ENCODE measurements at places on chromosomes 3 and 15.

DNA sequence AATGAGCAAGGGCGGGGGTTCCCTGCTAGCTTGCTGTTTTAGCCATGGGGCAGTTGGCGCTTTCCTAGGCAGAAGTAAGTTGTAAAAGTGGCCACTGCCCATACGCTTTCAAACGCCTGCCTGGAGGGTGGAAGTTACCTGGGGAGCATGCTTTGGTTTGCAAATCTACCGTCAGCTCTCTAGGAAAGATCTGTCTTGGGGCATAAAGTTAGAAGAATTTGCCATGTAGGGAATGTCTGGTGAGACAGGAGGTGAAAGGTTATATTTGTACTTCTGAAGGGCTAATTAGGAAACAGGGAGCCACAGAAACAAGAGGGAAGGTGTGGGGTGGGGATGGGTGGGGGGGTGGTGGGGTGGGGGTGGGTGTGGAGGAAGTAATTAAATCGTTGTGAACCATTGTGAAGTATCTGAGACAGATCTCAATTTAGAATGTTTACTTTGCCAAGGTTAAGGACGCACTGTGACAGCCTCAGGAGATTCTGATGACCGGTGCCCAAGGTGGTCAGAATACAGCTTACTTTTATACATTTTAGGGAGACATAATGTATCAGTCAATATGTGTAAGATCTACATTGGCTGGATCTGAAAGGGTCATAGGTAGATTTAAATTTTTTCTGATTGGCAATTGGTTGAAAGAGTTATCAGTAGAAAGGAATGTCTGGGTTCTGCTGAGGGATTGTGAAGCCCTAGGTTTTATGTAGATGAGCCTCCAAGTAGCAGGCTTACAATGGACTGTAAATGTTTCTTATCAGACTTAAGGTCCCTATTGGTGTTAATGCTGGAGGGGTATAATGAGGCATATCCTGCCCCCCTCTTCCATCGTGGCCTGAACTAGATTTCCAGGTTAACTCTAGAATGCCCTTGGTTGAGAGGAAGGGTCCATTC is 62.0 kb upstream of the GCNT3 start:
- DNase-seq = no peak

DNA sequence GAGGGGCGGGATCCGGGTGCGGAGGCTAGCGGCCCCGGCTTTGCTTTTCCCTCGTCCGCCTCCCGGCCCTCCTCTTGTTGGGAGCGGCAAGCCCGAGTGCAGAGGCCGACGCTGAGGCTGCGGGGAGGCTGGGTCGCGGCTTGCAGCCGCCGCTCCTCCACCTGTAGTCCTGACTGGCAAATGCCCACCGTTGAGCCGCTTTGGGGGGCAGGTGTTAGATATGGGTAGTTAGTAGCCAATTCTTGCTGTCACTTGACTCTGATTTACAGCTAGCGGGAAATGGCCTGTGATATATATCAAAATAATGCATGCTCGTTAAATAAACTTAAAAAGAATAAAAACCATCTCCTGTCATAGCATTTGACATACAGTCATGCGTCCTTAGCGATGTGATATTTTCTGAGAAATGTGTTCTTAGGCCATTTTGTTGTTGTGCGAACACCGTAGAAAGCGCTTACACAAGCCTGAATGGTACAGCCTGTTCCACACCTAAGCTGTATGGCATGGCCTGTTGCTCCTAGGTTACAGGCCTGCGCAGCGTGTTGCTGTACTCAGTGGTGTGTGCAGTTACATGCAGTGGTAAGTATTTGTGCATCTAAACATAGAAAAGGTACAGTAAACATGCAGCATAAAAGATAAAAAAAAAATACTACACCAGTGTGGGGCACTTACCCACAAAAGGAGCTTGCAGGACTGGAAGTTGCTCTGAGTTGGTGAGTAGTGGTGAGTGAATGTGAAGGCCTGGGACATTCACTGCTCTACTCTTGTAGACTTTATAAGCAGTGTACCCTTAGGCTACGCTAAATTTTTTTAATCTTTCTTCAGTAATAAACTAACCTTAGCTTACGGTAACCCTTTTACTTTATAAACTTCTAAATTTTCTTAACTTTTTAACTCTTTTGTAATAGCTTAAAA is 873 bp downstream of the CAPN7 start:
- no peak for DNase-seq

- DNase-seq = peak; percentile 62
Observed at GRCh38 chr3:111610189-111610588, 15.0 kb upstream of the ZBED2 start.

- DNase-seq = no peak
Observed at GRCh38 chr3:46900007-46900292, 22.4 kb downstream of the PTH1R start.

DNA sequence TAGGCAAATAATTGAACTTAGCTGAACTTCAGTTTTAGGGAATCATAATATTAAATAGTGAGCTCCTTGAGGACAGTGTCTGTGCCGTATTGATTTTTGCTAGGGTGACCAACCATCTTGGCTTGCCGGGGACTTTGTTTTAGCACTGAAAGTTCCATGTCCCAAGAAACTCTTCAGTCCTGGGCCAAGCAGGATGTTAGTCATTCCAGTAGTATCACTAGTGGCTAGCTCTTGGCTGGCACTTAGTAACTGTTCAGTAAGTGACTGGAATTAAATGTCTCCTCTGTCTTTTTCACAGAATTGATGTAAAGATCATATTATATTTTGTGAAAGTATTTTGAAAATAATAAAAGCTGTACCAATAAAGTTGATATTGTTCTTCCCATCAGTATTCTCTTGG is 42.3 kb downstream of the RSRC1 start:
- DNase-seq = no peak

DNA sequence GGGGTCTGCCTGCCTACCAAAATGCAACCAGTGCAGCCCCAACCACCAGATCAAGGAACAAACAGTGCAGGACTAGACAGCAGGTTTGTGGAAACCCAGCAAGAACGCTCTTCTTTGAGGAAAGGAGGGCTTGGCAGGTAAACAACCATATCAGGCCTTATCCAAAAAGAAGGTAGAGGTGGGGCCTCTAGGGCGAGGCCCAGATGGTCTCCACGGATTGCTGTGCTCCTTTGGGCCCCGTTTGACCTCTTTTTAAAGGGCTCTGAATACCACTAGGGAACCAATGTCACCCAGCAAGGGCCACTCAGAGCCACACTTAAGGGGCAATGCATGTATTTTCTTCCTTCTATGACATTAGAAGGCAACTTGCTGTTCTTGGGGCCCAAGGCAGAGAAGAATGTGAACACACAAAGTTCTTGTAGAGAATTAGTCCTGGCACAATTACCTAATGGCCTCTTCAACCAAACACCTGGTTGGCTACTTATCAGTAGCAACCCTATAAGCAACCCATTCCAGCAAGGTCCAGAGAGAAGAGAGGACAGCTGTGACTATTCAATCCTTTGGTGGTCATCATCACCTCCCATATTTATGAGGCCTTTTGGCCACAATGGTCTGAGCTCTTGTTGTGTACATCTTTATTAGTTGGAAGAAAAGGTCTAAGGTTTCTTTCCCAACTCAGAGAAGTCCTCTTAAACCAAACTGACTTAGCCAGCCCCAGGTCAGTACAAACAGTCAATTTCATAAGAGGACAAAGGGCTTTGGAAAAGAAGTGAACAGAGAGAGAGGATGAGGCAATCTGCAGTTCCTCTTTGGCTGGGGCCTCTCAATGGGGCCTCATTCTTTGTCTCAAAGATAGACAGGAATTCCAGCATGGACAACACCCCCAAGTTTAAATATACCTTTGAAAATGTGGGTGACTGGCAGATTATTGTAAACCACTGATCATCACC is 36.0 kb downstream of the FOXP1 start:
- no peak for DNase-seq

- no peak for DNase-seq
Observed at GRCh38 chr15:39919748-39920509, at the start of gene GPR176. Gene GPR176, minus strand, starts transcription at chr15:39920266. Its CDS starts 240 bp downstream, at chr15:39920026.

- DNase-seq = no peak
Observed at GRCh38 chr3:42638339-42638842, 15.1 kb upstream of the ZBTB47 start.

- no peak for DNase-seq
Observed at GRCh38 chr3:14139771-14140170, 14.9 kb downstream of the TMEM43 start.

DNA sequence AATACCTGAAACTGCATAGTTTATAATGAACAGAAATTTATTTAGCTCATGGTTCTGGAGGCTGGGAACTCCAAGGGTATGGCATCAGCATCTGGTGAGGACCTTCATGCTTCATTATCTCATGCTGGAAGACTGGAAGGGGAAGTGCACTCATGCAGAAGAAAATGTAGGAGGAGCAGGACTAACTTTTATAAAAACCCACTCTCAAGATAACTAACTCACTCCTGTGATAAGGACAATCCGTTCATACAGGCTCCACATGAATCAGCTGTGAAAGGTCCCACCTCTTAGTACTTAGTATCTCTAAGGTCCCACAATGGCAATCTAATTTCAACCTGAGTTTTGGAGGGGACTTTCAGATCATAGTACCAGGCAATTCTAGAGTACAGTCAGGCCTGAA is 33.6 kb upstream of the APH1B start:
- no peak for DNase-seq

GRCh38 chr3:157113832-157114505 is 46.0 kb downstream of the CCNL1 start:
- DNase-seq = no peak

DNA sequence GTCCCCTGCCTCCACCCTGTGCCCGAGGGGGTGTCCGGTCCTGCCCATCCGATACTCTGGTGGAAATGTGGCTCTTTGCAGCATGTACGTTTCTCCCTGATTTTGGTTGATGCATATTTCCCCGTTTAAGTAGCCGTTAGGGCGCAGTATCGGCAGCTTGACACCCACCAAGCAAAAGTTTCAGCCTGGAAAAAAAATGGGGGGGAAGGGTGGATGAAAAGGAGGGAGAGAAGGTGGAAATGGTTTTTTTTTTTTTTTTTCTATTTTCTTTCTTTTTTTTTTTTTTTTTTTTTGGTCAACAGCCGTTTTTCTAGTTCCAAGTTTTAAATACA is 1.3 kb downstream of the RAP2B start:
- no peak for DNase-seq

GRCh38 chr3:73214846-73215245 is 153.4 kb downstream of the EBLN2 start:
- no peak for DNase-seq

DNA sequence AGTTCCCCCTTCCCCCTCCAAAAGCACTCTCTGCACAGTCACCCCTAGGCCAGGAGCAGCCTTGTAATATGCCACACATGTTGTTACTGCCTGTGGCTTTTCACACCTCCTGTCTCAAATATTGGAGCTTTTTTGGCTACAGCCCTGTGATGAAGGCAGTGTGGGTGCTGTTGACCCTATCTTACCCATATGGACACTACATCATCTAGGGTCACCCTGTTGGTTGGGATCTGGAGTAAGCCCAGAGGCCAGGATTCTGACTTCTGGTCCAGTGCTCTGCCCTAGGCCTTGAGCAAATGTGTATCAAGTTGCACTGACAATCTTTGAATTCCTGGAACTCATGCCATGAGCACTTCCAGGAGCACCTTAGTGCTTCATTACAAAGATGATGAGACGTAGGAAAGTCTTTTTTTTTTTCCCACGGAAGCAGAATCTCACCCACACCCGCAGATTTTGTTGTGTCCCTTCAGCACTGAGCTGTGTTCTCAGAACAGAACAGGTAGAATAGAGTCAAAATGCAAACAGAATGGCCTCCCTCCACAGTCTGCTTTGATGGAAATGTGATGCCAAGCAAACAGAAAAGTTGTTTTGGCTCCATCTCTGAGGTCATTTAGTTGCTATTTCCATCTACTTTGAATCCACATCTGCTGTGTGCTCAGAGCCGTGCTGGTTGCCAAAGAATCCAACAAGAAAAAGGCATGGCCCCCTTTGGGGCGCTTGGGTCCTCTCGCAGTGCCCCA is 49.6 kb downstream of the SMAD3 start:
- DNase-seq = no peak

DNA sequence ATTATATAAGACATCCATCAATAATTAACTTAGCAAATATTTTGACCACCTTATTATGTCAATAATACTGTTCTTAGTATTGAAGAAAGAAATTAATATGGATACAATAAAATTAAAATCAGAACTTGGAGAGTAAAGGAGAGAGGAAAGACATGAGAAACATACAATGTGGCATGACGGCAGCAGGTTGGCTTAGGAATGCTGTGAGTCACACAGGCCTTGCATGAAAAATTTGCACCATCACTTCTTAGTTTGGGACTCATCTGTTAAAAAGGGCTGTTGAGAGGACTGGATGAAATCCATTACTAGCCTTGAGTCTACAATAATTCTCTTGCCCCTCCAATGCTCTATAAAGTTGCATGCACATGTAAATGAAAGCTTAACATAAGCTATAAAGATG is 880.8 kb downstream of the ROBO1 start:
- no peak for DNase-seq

DNA sequence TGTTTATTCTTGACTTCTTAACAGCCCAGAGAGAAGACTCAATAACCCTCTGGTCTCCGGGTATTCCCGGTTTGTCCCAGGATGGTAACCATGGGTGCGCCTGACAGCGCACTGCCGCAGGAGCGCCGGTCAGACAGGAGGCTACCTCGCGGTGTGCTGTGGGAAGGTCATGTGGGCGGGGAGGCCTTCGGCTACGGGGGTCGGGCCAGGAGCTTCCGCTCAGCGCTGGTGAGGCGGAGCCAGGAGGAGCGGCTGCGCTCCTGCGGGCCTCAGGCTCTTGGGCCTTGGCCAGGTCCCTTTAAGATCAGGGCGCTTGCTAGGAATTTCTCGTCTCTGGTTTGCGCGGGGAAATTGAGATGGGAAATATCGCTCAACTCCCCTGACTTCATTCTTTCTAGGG is 182.3 kb upstream of the NDN start:
- DNase-seq = no peak

GRCh38 chr15:35693286-35693685 is 147.3 kb upstream of the DPH6 start:
- no peak for DNase-seq

DNA sequence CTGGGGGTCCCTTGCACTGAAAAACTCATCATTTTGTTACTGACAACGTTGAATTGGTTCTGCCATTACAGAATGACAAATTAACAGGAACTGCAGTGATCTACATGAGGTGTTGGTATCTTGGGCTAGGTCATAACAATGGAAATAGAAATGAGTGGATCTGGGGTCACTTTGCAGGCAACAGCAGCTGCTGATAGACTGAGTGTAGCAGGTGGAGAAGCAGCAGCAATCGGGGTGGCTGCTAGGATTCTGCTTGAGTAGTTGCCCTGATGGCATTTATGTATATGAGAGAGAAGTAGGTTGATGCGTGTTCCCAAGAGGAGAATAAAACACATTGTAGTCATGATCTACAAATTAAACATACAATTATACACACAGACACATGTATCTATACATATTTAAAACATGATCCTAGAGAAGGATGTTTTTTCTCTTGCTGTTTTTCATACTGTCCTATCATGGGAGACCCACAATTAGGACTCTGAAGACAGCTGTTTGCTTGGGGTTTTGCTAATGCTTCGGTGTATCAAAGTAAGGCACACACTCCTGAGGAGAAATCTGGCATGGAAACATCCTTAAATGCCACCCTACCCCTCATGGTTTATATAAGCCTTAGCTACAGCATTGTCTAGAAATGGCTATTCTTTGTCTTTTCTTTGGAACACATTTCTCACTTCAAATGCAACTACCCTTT is 15.8 kb upstream of the THBS1 start:
- DNase-seq = no peak

- no peak for DNase-seq
Observed at GRCh38 chr3:189490749-189491148, 140.4 kb upstream of the TP63 start.

- no peak for DNase-seq
Observed at GRCh38 chr3:153144779-153145178, 17.2 kb upstream of the RAP2B start.

Data from stimulated activated CD4-positive, alpha-beta T cell treated with anti-CD3 and anti-CD28 coated beads, Interleukin-2, amount 100 ng/mL, for 4 hours (primary cell).